Iris pigment epithelial cell (primary cell): ENCODE measurements at places on chromosomes 7 and 10.

DNA sequence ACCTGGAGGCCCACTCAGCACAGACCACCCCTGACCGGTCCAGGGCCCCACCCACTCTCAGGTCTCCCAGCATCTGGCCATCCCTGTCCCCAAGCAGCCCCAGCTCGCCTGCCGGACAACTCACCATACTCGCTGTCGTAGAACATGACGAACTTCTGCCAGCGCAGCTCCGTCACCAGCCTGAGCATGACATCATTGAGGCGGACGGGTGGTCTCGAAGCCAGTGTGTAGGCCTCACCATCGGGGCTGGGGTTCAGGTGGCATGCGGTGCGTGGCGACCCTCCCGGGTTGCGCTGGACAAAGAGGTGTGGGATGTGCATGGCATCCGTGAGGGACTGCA, 160.4 kb downstream of the GRID1 start:
- no peak for DNase-seq

DNA sequence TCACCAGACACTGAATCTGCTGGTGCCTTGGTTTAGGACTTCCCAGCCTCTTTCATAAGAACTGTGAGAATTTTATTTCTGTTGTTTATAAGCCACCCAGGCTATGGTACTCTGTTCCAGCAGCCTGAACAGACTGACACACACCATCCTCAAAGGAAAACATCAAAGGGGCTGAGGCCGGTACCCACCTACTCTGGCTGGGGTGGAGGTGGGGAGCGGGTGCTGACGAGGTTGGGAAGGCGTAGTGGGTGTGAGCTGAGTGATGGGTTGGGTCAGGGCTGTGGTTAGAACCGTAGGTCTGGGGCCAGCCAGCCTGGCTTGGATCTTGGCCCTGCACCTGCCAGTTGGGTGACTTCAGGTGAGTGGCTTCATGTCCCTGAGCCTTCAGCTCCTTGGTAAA, 136.3 kb downstream of the SH3PXD2A start:
- no peak for DNase-seq

- no peak for DNase-seq
Measured at GRCh38 chr10:125024497-125025234, 82.7 kb downstream of the ZRANB1 start.

DNA sequence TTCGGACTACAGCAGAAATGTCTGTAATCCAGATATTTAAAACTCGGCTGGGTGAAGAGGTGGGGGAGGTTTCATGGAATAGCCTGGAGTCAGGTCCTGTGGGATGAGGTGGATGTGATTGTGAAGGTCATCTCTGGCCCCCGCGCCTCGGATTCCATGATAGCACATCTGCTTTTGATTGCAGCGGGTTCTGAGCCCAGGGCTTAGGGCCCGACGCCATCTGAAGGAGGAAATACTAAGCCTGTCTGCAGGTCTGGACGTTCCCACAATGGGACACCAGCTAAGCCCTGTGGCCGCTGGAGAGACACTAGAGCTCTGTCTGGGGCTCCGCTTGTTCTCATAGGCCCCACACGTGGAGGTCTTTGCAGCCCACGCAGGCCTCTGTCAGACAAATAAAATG, 328.7 kb downstream of the CXCL12 start:
- no peak for DNase-seq

DNA sequence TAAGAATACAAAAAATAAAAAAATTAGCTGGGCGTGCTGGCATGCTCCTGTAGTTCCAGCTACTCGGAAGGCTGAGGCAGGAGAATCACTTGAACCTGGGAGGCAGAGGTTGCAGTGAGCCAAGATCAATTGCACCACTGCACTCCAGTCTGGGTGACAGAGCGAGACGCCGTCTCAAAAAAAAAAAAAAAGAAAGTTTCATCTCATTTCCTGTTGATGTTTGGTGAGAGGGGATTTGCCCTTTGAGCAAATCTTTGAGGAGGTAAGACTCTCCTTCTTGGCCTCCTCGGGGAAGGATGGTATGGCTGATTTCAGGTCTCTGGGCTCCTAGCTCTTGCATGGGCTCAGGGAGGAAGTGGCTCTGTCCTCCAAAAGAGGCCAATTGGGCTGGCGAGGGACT, 3.6 kb upstream of the GRID2IP start:
- no peak for DNase-seq

- peak; percentile 1 for DNase-seq
Measured at GRCh38 chr7:136637813-136638212, 230.6 kb upstream of the CHRM2 start.

DNA sequence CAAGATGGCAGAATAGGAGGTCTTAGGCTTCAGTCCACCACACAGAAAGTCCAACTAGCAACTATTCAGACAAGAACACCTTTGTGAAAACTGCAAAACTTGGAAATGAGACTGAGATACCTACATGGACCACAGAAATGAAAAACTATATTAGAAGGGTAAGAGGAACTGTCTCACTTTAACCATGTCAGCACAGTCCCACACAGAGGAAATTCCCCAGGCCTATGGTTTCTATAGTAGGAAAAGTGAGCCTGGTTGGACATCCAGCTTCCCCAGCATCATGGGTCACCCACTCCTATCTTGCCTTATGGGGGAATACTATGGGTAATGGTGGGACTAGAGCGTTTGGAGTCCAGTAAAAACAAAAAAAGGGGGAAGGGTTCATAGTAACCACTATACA, 38.8 kb upstream of the CDK6 start:
- no peak for DNase-seq

- no peak for DNase-seq
Measured at GRCh38 chr10:73232887-73233286, 14.2 kb downstream of the DNAJC9 start.

- DNase-seq = no peak
Measured at GRCh38 chr7:93736668-93737369, 153.7 kb downstream of the TFPI2 start.

GRCh38 chr7:101563198-101563901, 65.7 kb downstream of the MYL10 start:
- DNase-seq = no peak

- DNase-seq = no peak
Measured at GRCh38 chr7:156207306-156207705, 395.0 kb upstream of the SHH start.

GRCh38 chr7:143485500-143485899, 7.8 kb downstream of the TAS2R41 start:
- DNase-seq = peak; percentile 80

- no peak for DNase-seq
Measured at GRCh38 chr10:5565205-5565545, 40.4 kb downstream of the CALML3 start.

DNA sequence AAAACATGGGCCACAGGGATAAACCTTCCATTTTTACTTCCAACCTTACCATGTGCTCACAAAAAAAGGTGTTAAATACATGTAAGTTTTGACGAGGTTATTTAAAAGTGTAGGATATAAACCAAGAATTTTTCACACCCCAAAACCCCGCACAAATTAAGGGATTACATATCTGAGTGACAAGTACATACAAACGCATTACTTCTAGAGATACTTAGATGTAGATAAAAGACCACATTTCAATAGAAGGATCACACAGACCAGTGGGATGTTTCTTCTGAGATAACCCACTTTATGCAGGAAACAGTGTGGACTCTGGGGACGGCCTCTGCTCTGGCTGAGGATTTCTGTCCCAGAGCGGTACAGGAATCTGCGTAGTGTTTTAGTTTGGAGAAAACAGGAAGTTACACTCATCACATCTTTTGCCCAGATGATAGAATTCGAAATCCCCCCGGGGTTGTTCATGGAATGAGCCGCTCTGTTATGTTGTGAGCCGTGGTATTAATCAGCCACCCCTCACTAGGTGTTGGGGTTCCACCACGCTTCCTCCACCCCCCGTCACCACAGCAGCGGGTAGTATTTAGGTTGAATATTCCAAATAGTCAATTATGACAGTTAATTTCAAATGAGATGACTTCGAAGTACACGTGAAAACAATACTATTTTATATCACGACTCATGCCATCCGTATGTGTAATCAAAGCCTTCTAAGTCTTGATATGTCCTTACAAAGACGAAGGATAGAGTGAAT, 1.3 kb upstream of the CUL1 start:
- DNase-seq = peak; percentile 63

DNA sequence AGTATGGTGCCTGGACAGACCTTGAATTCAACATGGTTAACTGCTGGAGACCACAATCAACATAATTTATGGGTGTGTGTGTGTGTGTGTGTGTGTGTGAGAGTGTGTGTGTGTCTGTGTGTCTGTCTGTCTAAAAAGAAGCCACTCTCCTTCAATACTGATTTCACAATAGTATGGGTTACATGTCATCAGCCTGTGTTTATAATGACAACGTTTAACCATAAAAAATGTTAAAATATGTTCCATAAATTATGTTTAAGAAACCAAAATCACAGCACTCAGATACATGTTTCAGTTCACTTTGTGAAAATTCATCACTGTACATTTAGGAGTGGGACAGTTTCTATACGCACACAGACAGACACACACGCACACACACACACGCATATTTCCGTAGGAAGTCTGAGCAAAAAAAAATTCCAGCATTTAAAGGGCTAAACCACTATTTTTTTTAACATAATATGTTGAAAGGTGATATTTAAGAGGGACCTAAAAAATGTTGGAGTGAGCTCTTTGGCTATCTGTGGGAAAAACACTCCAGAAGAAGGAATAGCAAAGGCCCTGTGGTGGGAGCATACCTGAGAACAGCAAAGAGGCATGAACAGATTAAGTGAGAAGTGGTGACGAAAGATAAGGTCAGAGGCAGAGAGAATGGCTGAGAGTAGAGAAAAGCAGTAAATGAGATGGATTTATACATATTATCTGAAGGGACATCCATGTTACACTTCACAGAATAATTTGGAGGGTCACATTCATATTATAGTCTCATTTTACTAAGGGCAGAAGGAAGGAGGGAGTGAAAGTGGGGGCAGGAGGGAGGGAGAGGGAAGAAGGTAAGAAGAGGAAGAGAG, 10.9 kb downstream of the PDZD8 start:
- peak; percentile 52 for DNase-seq

DNA sequence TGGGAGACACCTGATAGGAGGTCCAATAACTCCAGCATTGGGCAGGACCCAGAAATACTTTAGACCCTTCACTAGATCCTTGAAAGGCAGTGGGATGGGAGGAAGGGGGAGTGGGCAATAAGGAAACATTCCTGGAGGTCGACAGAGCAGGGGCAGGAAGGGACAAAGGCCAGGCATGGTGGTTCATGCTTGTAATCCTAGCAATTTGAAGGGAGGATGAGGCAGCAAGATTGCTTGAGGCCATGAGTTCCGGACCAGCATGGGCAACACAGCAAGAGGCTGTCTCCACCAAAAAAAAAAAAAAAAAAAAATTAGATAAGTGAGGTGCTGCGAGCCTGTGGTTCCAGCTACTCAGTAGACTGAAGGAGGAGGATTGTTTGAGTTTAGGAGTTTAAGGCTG, 134.9 kb downstream of the JCAD start:
- no peak for DNase-seq

GRCh38 chr10:106355450-106355849, 809.1 kb downstream of the SORCS1 start:
- no peak for DNase-seq

DNA sequence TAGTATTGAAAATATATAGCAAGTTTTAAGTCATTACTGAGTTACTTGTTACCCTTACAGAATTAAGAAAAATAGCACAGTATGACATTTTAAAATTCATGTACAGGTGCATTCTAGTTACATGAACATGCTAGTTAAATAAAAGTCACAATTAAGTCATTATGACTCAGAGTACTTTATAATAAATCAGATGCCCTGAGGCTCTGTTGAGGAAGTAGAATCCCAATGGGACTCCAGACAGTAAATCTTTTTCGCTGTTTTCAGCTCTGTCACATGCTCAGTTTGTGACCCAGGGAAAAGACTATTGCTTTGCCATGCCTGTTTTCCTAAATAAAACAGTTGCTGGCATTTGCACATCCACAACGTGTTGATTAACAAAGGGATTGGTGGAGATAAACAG, 21.0 kb downstream of the NUDT13 start:
- DNase-seq = no peak

DNA sequence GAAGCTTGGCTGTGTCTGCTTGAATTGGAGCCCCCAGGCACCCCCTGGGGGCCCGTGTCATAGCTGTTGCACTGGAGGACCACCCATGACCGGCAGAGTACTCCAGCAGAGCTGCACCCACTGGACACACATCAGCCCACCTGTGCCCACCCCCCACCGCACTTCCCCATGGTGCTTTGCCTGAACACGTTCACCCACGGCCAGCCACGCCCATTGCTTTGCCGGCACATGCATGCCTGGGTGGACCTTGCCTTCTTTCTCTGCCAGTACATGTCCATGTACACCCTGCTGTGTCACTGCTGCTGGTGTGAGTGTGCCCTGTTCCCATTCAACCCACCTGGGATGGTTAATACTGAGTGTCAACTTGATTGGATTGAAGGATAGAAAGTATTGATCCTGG, 88.7 kb downstream of the SAMD9 start:
- DNase-seq = no peak

- DNase-seq = peak; percentile 70
Measured at GRCh38 chr10:34333513-34333912, 481.6 kb downstream of the PARD3 start.

GRCh38 chr10:111856631-111857030, 326.9 kb downstream of the GPAM start:
- no peak for DNase-seq

DNA sequence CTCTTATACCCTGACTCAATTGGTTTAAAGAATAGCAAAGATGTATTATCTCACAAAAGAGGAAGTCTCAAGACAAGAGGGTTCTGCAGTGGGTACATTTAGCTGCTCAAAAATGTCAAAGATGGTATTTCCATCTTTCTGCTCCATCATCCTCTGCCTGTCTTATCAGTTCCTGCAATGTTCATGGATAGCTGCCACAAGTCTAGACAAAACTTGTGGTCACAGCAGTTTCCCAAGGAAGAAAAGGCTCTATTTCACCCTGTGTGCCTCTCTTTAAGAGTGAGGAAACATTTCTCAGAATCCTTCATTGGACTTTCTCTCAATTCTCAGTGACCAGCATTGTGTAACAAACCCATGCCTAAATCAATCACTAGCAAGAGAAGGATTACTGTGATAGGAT, 634.2 kb upstream of the AUTS2 start:
- no peak for DNase-seq

DNA sequence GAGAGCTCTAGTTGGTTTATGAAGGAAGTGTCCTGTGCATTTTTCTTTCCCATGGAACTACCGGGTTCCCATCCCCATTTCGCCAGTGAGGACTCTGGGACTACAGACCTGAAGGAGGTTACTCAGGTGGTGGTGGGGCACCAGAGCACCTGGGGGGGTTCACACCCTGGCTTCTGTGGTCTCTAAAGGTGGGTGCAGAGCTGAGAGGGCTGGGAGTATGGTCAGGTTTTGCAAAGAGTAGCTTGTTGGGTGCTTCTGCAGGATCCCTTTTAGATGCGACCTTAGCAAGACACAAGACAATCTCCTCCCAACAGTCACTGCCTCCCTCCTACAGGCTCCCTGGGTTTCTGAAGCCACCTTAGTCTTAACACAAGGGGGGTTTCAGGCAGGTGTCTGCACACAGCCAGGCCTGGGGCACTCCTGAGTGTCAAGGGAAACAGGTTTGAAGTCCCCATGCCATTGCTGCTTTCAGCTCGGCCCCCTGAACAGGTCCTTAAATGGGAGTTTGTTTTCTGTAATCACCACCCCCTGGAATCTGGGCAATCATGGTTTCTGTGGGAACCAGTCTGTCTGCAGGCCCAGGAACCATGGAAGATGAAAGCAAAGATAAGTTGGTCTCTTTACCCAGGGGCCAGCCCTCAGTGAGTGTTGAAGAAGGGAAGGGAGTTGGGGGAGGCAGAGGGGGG, 9.9 kb upstream of the CXCL12 start:
- DNase-seq = no peak
